ENCODE measurements at places on chromosomes 1 and 21.

DNA sequence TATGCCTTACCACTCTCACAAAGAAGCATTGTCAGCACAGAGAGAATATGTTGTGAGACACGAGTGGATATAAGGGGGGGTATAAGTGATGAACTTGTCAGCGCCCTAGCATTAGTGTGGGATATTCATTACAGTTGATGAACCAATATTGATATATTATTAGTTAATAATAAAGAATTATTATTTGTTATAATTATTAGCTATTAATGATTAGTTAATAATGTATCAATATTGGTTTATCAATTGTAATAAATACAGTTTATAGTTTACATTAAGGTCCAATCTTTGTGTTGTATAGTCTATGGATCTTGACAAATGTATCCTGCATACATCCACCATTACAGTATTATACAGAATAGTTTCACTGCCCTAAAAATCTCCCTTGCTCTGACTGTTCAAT lies 120.2 kb upstream of the NCAM2 start:
- DNase-seq = no peak

DNA sequence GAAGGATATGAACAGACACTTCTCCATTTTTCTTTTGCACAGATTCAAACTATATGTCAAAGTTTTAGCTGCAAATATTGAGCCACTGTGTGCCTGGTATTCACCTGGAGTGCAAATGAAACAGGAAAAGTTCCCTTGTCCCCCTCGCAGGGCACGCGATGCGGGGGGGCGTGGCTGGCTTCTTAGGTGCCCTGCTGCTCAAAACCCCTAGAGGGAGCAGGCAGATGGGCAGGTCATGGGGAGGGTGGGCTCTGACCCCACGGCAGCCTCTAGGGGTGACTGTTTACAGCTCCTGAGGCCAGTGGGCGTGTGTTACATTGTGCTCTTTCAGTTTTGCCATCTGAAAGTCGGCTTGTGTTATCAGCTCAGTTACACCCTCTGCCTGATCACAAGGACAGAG lies 931.2 kb upstream of the B3GALT2 start:
- DNase-seq = no peak

GRCh38 chr1:3473381-3473844 lies 18.9 kb downstream of the ARHGEF16 start:
- DNase-seq = peak; percentile 91

- no peak for DNase-seq
Observed at GRCh38 chr1:197905699-197906351, 3.4 kb downstream of the C1orf53 start.

GRCh38 chr1:204879351-204879750 lies 8.7 kb downstream of the NFASC start:
- no peak for DNase-seq

GRCh38 chr1:154186852-154187501 lies 4.9 kb downstream of the TPM3 start:
- DNase-seq = no peak

DNA sequence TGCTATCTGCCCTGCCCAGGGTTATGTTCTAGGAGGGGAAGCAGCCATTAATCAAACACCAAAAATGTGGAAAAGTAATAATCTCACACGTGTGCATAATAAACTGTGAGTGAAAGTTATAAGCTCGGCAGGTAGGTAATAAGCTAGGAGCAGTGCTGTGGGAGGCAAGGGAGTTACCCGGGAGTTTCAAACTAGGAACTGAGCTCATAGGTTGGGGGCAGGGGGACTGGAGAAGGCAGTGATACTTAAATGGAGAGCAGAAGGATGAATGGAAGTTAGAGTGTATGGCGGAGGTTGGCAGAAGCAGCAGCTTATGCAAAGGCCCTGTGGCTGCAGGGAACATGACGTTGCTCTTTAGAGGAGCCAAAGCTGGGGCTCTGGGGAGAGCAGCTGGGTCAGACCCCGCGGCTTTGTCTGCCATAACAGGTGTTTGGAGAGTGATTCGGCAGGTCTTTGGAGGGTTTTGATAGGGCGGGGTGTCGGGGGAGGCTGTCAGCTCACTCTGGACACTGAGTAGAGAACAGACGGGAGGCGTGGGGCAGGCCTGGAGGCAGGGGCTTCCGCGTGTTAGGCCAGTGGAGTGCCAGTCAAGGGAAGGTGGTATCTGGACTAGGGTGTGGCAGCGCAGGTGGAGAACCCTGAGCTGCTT lies 20.0 kb downstream of the PTPRF start:
- DNase-seq = no peak

DNA sequence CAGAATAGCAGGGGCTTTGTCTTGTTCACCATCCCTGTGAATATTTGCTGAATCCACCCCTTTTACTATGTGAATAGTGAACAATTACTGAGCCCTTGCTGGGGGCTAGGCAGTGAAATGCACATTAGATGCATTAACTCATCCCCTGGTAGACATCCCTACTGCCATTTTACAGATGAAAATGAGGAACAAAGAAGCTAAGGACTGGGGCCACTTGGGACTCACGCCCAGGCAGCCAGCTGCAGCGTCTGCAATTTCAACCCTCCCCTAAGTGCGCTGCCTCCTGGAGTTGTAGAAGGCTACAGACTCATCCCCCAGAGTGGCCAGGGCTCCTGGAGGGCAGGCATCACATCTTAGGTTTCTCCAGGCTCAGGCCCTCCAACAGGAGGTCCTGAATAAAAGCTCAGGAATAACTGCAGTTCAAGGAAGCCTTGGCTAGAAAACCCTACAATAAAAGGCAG lies 31.6 kb downstream of the CAPZB start:
- DNase-seq = no peak

Measured in fibroblast of skin of right quadriceps (primary cell).